Left forelimb (tissue), 1 donor: ENCODE measurements at places on chromosomes 13 and 19.

GRCh38 chr13:67131393-67131792 is 98.7 kb downstream of the PCDH9 start:
- no peak for DNase-seq

DNA sequence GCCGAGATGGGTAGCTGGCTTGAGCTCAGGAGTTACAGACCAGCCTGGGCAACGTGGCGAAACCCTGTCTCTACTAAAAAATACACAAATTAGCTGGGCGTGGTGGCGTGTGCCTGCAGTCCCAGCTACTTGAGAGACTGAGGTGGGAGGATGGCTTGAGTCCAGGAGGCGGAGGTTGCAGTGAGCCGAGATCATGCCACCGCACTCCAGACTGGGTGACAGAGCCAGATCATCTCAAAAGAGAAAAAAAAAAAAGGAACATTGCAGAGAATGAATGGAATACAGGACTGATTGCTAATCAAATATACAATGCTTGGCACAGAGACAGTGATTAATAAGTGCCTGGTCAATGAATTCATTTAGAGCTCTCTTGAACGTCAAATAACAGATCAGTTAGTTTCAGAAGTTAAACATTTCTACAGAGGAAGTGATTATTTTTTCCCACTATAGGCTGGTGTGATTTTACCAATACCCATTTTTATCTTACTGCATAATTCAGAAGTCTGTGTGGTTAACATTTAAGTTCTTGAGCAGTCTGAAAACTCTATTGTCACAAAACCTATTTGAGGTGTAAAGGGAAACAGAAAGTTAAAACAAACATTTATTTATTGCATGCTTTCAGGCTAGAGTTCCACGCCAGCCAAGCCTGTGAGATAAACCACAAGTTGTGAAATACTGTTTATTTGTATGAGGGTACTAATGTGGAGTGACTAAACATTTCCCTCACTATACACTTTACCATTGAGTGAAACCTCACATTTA is 7.7 kb upstream of the TBC1D4 start:
- no peak for DNase-seq

- peak; percentile 80 for DNase-seq
Observed at GRCh38 chr19:343941-344624, 513 bp downstream of the MIER2 start.

GRCh38 chr13:74706801-74707200 is 572.6 kb upstream of the KLF12 start:
- no peak for DNase-seq

GRCh38 chr19:15397782-15398181 is 18.2 kb upstream of the AKAP8 start:
- DNase-seq: no peak

DNA sequence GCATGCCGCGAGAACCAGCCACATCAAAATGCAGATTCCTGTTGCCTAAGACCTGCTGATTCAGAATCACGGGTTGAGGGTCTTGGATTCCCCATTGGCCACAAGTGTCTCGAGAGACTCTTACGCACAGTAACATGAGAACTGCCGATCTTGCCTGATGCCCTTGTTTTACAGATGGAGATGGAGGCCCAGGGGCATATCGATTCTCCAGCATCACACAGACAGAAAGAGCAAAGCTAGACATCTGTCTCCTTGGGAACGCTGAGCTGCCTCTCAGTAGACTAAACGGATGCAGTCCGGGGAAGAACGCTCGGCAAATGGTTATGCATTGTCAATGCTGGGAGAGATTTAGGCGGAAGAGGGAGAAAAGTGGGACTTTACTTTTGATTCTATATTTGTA is 5.4 kb downstream of the NLRP12 start:
- DNase-seq: no peak

GRCh38 chr19:54477650-54478049 is 4.6 kb upstream of the CDC42EP5 start:
- no peak for DNase-seq

DNA sequence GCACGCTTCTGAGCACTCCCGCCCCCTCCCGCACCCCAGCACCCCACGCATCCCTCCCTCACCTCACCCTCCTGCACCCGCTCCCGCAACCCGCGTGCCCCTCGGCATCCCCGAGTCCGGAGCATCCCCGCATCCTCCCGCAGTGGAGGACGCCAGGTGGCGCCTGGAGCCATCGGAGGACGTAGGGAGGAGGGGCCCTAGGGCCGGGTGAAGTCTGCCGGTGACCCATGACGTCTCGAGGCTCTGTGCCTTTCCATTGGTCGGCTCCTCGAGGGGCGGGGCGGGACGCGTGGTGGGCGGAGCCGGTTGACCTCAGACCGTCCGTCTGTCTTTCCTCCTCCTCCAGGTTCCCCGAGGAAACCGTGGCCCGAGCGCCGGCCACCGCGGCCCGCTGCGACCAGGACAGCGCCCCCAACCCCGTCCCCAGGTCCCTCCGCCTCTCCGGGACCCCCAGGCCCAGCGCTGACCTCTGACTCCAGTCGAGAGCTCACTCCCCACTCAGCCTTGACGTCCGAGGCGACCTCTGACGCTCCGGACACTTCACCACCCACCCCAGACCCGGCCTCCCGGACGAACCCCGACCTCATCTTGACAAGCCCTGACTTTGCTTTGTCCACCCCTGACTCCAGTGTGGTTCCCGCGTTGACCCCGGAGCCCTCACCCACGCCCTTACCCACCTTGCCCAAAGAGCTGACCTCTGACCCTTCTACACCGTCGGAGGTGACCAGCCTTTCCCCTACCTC is 19.9 kb downstream of the SBK2 start:
- DNase-seq: peak; percentile 94

GRCh38 chr13:79508224-79508961 is 27.4 kb downstream of the NDFIP2 start:
- no peak for DNase-seq

GRCh38 chr13:96984051-96984508 is 10.2 kb downstream of the OXGR1 start:
- no peak for DNase-seq

- DNase-seq: no peak
Observed at GRCh38 chr13:98658131-98658530, 81.2 kb upstream of the STK24 start.

DNA sequence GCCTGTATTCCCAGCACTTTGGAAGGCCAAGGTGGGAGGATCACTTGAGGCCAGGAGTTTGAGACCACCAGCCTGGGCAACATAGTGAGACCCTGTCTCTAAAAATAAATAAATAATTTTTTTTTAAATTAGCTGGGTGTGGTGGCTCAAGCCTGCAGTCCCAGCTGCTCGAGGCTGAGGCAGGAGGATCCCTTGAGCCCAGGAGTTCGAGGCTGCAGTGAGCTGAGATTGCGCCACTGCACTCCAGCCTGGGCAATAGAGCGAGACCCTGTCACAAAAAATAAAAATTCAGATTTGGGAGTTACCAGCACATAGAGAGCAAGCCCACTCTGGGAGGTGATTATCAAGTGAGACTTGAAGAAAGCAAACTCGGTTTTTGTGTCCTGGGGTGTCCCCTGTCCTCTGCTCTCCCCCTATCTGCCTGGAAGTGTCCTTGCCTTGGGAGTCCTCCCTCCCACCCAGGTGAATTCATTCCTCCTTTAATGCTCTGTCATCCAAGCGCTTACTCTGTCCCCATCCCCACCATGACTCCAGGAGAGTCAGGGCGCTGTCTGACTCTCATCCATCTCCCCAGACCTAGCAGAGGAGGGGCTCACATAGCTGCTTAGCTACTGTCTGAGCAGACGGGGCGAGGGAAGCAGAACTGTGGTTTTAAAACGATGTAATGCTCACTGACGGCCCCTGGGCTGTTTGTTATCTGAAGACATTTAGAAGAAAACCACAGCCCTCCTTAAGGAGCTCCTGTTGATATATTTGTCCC is 146.8 kb downstream of the STK24 start:
- DNase-seq: no peak

DNA sequence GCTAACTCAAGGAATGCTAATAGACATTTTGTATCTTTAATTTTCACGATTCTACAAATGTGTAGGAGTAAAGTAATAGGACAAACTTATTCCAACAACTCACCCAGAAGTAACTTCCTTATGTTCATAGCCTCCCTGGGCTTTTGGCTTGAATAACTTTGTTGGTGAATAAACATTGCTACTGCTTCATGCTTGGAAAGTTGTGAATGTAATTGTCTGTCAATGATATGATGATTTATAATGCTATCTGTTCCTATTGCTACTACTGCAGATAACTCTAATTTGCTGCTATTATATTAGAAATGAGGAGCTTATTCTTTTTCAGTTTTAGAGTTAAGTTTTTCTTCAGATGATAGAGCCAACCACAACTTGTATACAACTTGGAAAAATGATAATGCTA is 307.7 kb downstream of the PCDH9 start:
- no peak for DNase-seq

DNA sequence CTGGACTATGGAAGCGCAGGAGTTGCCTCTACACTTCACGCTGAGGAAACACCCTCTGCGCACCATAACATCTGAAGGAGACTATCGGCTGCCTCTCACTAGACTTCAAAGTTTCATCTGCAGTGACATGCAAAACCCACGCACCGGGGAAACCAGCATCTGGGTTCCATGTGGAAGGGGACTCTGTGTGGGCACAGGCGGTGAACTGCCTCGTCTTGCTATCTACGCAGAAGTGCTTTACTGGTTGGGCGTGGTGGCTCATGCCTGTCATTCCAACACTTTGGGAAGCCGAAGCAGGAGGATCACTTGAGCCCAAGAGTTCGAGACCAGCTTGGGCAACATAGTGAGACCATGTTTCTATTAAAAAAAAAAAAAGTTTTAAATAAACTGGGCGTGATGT is 116.4 kb downstream of the STK24 start:
- no peak for DNase-seq
